GOT3 (cell line): ENCODE measurements at places on chromosomes 1 and 21.

- DNase-seq: no peak
Observed at GRCh38 chr1:113201560-113201959, 128.6 kb downstream of the LRIG2 start.

DNA sequence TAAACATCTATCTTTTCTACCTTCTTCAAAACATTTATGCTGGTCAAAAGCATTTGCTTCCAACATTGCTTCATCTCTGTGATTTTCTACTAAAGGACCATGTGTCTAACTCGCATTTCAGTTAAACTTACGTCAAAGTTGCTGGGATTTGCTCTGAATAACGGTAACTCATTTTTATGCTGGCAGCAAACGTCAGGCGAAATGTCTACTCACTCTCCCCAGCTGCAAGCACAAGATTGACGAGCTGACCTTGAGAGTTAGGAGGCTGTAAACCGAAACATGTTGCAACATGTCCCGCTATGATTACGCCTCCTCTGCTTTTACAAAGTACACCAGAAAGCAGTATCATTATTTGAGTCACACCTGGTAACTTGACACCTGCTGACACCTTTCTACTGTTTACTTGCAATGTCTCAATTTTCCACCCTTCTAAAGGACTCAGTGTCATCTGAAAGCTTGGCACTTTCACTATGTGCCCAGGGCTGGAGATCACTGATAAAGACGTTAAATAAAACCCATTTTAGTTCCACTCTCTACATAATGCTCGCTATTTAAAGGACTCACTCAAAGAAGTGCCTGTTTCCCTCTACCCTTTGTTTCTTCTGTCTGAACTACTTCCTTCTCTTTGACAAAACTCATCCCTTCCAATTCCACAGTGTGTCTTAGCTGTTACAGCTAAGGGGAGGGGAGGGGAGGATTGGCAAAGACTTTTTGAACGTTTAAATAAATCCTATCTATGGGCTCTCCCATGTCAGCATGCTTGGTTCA lies 111.9 kb downstream of the PTPN14 start:
- DNase-seq: no peak

DNA sequence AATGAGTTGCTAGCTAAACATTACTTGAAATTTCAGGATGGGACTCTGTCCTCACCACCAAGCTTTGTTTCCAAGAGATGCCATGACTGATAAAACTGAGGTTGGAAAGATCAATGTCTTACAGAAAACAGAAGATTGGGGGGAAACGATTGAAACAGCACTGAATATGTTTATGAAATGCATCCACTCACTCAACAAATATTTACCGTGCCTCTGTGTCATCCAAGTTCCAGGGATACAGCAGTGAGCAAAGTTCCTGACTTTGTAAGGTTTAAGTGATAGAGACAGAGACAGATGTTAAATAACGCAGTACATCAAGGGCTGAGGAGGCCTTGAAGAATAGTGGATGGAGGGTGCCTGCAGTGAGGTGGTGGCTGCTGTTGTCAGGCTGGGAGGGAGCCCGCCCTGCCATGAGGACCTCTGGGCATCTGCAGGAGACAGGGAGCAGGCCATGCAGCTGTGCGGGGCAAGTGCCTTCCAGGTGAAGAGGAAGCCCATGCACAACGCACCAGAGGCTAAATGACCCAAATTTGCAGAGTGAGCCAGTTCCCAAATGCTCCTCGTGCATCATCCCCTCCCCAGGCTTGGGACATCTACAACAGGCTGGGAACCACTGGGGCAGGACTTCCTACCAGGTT lies 108.0 kb downstream of the HLCS start:
- DNase-seq: no peak

- no peak for DNase-seq
Observed at GRCh38 chr1:218209351-218209861, 75.7 kb upstream of the RRP15 start.

DNA sequence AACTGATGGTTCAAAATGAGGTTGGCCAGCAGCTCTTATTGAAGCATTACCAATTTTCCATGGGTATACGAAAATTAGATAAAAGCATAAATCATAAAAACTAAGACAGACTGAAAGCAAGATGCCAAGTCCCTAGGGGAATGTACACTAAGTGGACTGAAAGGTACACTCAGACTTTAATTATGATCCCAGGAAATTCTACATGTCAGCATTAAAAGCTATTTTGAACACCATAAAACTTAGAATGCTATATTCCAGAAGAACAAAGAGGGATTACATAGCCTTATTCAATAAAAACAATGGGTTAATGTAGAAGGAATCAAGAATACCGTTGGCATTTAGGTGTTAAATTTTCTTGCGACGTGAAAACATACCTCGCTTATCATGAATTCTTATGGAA lies 558.5 kb downstream of the LRRIQ3 start:
- DNase-seq: no peak

- no peak for DNase-seq
Observed at GRCh38 chr21:27213303-27213702, 246.4 kb upstream of the ADAMTS5 start.

DNA sequence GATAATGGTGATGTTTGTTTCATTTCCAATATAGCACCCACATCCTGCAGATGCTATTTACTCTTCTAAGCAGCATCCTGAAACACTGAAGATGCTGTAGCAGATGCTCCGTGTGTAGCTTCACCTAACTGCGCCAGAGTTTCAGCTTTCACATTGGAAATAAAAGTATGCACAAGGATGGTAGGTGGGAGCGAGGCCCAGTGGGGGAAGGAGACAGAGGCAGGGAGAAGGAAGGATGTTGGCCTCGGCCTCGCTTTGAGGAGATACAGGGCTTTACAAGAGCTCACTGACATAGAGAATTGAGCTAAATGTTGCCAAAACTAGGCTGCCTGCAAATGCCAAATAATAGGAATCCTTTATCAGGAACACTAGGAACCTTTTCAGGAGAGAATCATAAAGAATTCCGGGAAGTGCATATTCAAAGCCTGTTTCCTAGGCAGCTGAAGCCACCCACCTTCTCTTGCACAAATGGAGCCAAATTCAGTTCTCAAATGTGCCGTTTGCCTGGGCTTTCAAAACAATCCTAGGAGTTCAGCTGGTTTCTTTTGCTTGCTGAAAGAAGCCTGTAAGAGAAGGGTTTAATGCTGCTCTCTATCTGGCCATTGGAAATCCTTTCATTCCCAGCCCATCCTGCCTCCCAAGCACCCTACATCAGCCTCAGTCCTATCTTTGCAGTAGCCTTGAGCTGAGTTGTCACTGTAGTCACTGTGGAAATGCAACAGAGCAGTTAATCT lies 135.4 kb upstream of the ATP1B1 start:
- no peak for DNase-seq

GRCh38 chr1:95061445-95062006 lies 11.2 kb downstream of the ALG14 start:
- DNase-seq: no peak

DNA sequence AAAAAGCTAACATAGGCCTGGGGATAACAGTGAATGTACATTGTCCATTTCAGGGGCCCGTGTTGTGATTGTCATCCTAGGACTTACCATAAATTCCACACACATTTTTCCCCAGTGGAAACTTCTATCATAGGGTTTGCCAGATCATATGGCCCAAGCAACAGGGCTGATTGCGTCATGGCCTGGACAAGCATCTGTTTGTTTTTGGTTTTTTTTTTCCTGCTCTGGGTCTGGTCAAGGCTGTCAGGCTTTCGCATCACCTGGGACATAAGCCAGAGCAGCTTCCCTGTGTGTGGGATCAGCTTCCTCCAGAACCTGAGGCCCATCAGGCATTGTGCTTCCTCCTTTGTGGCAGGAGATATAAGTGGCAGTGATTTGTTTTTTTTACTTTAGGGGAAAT lies 598.5 kb upstream of the USP24 start:
- no peak for DNase-seq

- no peak for DNase-seq
Observed at GRCh38 chr1:117754061-117754969, 148.5 kb downstream of the TENT5C start.

DNA sequence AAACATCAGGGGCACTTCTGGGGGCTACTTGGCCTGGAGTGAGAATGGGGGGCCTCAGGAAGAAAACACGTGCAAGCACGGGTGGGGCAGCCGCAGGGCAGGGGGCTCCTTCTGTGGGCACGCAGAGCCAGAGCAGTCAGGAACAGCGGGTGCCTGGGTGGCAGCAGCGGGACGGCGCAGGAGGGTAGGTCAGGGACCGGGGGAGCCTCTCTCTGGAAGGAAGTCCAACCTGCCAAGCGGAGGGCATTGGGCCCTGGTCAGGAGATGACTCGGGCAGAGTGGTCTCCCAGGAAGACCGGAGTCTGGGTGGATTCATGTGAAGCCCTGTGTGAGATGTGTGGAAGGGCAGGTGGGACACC lies 27.1 kb downstream of the CTNNBIP1 start:
- DNase-seq: no peak

DNA sequence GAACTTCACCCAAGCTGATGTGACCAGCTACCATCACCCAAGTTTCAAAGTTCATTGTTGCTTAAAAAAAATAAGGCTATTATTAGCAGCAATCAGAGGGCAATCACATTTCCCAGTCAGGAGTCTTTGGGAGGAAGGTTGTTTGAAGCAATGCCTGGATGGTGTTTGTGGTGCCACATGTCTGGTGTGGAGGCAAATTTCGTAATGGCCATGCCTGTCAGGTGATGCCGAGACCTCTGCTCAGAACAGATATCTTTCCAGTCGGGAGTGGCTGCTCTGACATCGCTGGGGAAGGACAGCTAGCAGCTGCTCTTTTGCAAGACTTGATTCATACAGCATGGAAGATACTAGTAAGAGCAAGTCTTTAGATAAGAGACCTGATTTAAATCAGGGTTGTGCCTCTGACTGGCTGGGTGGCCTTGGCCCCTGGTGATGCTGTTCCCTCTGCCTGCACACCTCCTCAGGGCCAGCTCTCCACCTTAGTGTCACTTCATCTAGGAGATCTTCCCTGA lies 187.8 kb upstream of the JUN start:
- no peak for DNase-seq

GRCh38 chr1:246020211-246020954 lies 486.7 kb downstream of the SMYD3 start:
- no peak for DNase-seq

GRCh38 chr1:34212673-34213072 lies 36.0 kb downstream of the C1orf94 start:
- no peak for DNase-seq

GRCh38 chr1:201385299-201385891 lies 7.9 kb upstream of the TNNT2 start:
- DNase-seq: no peak

GRCh38 chr21:16460936-16461335 lies 731.2 kb downstream of the USP25 start:
- no peak for DNase-seq

- DNase-seq: no peak
Observed at GRCh38 chr1:82145656-82146055, 344.9 kb downstream of the ADGRL2 start.

- no peak for DNase-seq
Observed at GRCh38 chr21:42941696-42942085, 16.3 kb upstream of the ERVH48-1 start.

DNA sequence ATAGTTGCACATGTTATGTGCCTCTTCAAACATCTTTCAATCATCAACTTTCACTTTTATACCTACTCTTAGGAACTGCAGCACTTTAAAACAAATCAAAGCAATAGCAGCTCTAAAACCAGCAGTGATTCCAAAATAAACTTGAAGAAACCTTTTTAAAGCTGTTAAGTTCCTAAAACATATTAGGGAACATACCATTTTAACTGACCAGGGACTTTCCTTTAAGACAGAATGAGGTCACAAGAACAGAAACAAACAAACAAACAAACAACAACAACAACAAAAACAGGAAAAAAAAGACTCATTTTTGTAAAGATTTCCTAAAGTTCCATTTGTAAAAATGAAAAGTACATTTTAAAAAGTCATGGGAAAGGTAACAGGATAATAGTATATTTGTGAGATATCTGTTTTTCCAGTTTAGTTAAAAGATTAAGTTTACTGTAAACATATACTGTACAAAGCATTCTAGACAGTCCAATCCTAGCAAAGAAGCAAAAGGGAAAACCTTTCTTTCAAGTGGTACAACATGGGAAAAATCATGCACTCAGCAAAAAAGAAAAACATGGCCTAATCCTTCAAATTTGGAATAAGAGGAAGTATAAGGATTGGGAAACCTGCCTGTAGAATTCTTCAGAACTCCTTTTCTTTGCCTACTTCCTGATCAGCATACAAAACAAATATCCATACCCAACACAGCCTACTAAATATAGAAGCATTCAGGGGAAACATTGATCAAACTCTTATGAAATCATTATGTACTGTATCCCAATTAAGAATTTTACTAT lies 45.5 kb downstream of the EPS15 start:
- no peak for DNase-seq

- DNase-seq: no peak
Observed at GRCh38 chr1:10910681-10911489, 101.6 kb upstream of the TARDBP start.

- no peak for DNase-seq
Observed at GRCh38 chr21:33644383-33645074, 2.2 kb downstream of the ITSN1 start.

- no peak for DNase-seq
Observed at GRCh38 chr1:52633291-52633754, 355 bp downstream of the SHISAL2A start.

DNA sequence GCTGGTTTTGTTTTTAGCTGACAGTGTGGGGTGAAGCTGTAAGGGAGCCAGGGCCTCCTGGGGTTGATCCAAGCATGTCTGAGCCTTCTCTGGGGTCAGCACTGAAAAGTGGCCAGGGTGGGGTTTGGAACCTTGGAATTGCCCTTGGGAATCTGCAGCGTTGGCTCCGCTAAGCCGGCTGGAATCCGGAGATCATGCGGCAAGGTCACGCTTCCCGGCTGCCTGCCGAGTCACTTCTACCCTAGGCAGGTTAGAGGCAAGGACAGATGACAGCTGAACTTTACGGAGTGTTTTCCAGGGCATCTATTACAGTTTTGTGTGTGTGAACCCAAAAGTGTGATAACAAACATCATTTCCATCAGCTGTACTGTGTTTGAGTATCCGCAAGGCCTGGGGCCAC lies 17.1 kb downstream of the ABCG1 start:
- no peak for DNase-seq

- no peak for DNase-seq
Observed at GRCh38 chr1:239250353-239251035, 135.9 kb upstream of the CHRM3 start.

- no peak for DNase-seq
Observed at GRCh38 chr1:216627252-216627651, 96.0 kb downstream of the ESRRG start.

- no peak for DNase-seq
Observed at GRCh38 chr1:82059959-82060358, 259.2 kb downstream of the ADGRL2 start.

GRCh38 chr1:191839891-191840290 lies 318.4 kb upstream of the RGS18 start:
- DNase-seq: no peak

DNA sequence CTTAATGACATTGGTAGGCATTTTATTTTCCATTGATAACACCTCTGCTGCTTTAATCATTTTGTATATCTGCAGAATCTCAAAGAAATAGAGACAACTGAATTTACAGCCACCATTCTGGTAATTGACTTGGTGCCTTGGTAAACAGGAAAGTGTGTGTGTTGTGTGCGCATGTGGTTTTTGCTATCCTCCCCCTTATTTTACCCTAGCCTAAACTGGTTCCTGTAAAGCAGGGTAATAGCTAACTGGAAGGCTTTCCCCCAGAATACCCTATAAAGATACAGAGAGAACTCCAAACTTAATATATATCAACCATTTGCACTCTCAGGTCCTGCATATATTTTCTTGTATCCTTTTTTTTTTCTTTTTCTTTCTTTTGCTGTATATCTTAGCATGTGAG lies 149.5 kb upstream of the ADGRL4 start:
- DNase-seq: no peak
